Activated CD8-positive, alpha-beta memory T cell treated with anti-CD3 and anti-CD28 coated beads for 48 hours (primary cell): ENCODE measurements at places on chromosomes 4 and X.

DNA sequence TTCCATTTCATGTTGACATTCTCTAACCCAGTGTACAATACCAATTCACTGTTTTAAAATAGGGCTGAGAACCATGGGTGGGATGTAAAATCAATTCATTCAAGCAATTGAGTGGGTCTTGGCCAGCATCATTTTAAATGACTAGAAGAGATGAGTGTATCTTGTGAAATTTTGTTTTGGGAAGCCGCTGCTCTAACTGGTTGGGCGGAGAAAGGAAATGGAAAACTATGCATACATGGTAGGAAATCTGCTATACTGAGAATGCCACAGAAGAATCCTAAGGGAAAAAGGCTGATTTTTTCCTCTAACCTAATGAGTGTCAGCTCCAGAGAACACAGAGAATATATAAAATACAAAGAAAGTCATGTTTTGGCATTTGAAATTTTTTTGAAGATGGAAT is 54.8 kb upstream of the DCLK2 start:
- no peak for DNase-seq

DNA sequence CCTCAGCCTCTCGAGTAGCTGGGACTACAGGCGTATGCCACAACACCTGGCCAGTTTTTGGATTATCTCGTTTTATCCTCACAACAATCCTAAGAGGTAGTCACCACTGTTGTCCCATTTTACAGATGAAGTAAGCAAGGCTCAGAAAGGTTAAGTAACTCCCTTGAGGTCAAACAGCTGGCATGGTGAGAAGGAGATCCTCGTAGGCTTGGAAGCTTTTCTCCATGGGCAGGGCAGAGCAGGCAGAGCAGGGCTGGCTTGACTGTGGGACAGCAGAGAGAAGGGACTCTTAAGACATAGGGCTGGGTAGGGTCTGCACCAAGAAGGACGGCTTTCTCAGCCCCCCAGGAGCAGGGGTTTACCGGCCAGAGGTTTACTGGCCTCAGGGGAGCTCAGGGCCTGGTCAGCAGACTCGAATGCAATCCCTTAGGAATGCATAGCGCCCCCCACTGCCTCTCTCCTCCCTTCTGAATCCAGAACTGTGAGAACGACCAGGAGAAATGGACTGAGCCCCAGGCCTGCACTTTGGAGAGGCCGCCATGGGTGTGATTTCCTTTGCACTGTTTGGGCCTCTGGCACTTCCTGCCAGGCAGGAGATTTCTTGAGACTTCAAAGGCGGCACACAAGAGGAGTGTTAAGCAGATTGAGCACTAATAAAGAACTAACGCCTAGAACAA is 14.0 kb upstream of the CDKN2AIP start:
- DNase-seq: no peak

DNA sequence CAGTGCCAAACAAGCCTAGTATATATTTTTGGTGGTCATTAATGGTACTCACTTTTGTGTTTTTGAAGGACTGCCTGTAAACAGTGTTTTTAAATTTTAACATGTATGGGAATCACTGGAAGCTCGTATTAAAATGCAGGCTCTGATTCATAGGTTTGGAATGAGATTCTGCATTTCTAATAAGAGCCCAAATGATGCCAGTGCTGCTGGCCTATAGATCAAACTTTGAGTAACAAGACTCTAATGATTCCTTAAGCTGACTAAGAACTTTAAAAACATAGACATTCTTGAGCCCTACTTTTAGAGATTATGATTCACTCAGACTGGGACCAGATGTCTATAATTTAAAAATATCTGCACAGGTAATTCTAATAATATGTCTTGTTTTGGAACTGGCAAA is 823.2 kb upstream of the LCORL start:
- no peak for DNase-seq

- DNase-seq: no peak
Observed at GRCh38 chrX:20412871-20413486, 146.3 kb upstream of the RPS6KA3 start.

DNA sequence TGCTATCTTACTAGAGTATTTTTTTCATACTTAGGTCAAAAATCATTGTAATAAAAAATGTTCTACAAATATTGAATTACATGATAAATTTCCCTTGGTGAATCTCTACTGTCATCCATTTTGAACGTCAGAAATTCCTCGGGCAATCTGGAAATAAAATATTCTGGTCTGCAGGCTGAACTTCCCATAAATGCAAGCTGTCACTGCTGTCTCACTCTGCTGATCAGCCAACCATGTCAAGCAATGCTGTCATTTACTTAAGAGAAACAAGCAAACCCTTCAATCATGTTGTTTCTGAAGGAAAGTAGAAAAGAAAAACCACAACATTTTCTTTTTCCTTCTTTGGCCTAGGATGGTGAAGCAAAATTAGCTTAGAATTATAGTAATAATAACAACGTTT is 514.2 kb upstream of the GALNT7 start:
- no peak for DNase-seq

DNA sequence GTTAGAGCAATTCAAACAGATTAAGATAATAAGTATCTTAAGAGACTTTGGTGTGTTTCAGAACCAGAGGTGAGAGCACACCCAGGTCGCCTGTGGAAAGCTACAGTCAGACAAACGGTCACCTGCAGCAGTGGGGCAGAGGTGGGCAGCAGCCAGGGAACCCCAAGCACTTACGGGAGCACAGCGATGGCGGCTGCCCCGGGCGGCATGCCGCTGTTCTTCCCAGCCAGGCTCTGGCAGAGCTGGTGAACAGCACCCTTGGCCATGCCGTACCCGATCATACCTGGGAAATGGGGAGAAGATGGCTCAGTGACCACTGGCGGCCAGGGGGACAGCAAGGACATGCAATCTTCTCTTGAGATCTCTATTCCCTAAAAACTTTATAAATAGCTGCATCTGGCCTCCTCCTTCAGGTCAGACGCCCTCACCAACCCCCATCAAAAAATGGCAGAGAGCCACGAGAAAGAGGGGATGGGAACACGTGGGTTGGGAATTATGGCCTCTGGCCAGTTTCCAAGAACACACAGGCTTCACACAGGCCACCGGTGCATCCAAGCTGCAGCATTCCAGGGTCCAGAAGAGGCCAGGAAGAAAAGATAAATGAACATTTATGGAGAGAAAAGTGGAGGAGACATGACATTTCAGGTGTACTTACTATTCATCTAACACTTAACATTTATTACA is 19.7 kb downstream of the QDPR start:
- no peak for DNase-seq

DNA sequence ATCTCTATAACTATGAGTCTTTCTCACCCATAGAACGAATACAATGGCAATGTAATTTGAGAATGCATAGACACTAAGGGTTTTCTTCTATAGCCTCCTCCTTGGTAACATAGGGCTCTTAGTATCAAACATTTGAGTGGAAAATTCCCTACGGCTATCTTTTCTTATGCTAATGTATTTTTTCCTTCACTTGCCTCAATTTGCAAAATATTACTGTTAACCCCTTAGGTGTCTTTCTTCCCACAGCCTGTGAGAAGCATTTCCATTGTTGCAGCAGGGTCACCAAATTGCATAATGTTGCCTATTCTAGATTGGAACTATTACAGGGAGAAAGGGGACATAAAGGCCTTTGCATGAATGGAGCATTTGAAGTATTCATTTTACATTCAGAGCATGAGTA is 140.5 kb upstream of the RAPGEF2 start:
- DNase-seq: no peak

DNA sequence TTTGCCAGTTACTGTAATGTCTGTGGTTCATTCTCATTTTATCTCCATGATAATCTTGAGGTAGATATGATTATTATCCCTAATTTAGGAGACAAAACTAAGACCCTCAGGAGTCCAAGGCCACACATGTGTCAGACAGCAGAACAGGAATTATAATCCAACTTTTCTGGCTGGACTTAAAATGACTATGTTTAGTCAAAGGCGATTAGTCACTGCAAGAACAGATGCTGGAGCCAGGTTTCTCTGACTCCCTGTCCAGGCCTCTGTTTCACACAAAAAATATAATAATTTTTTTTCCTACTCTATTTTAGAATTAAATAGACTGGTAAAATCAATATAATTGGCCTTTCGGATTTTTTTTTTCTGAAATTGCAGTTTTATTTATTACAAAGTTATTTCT is 56.7 kb upstream of the TMEM131L start:
- no peak for DNase-seq

GRCh38 chr4:6390356-6390755 is 82.1 kb downstream of the PPP2R2C start:
- DNase-seq: no peak

- DNase-seq: no peak
Observed at GRCh38 chr4:159764343-159764952, 661.6 kb downstream of the RAPGEF2 start.

- no peak for DNase-seq
Observed at GRCh38 chr4:91829531-91829930, 474.2 kb upstream of the GRID2 start.

DNA sequence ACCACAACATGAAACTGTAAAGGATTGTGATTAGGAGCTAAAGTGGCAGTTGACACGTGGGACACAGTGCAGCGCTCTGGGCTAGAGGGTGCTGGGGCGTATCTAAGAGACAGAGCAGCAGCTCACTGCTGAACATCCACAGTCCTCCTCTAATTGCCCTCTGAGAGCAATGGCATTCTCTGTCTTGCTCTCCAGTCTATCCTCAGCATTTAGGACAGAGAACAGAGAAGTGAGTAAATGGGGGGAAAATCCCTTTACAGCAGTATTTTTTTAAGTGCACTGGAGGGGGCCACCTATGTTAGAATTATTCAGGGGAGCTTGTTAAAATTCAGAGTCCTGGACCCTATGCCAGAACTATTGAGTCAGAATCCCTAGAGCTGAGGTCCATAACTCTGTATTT is 4.2 kb upstream of the TMEM154 start:
- no peak for DNase-seq

GRCh38 chr4:184662236-184662635 is 12.7 kb downstream of the PRIMPOL start:
- no peak for DNase-seq

GRCh38 chr4:57151481-57151880 is 41.3 kb upstream of the IGFBP7 start:
- no peak for DNase-seq

GRCh38 chr4:9820343-9820742 is 38.9 kb downstream of the DRD5 start:
- DNase-seq: no peak

DNA sequence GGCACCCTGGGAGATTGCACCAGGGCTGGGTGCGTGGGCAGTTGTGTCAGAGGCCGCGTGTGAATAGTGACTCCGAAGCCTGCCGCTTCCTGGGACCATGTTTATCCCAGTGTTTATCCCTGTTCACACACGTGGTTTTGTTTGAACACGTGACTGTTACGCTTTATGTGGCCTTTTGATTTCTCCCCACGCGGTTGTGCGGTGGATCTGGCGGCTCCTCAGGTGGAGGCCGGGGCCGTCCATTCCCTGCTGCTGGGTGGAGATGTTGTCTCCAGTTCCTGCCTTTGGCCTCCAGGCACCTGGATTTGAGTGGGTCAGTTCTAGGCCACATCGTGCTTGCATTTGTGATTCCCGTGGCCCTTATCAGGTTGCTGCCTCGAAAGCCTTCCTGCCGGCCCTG is 35.1 kb downstream of the NELFA start:
- DNase-seq: no peak

GRCh38 chr4:88005076-88005475 is 2.4 kb upstream of the PKD2 start:
- no peak for DNase-seq

DNA sequence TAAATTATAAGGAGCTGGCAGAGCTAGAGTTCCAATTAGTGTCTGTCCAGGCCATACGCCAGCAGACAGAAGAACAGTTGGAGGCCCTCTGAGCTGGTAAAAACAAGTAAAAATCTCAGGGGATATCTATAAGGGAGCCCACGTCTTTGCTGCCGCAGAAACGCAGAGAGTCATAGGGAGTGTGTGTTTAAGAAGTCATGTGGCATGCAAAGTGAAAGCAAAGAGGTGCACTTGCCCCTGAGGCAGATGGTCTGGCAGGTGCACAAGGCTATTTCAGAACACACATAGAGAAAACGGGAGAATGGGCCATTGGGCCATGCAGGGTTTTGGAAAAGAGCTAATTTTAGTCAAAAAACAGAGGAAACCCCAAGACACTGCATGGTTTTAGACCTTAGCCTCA is 92.7 kb downstream of the NAP1L3 start:
- DNase-seq: no peak

DNA sequence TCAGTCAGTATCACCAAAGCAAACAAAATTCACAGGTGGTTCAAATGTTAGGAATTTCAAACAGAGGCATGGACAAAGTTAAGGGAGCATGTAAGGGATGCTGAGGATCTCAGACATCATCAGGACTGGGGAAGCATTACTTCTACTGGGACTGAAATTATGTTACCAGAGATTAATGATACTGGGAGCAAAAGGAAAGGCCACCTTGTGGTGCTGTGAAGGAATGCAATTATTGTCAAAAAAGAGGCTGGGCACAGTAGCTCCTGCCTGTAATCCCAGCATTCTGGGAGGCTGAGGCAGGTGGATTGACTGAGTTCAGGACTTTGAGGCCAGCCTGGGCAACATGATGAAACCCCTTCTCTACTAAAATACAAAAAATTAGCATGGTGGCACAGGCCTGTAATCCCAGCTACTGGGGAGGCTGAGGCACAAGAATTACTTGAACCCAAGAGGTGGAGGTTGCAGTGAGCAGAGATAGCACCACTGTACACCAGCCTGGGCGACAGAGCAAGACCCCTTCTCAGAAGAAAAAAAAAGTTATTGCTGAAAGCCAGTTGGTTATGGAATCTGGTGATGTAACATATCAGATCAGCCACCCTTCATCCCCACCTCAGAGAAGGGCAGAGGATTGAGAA is 954.3 kb downstream of the PCDH7 start:
- no peak for DNase-seq

DNA sequence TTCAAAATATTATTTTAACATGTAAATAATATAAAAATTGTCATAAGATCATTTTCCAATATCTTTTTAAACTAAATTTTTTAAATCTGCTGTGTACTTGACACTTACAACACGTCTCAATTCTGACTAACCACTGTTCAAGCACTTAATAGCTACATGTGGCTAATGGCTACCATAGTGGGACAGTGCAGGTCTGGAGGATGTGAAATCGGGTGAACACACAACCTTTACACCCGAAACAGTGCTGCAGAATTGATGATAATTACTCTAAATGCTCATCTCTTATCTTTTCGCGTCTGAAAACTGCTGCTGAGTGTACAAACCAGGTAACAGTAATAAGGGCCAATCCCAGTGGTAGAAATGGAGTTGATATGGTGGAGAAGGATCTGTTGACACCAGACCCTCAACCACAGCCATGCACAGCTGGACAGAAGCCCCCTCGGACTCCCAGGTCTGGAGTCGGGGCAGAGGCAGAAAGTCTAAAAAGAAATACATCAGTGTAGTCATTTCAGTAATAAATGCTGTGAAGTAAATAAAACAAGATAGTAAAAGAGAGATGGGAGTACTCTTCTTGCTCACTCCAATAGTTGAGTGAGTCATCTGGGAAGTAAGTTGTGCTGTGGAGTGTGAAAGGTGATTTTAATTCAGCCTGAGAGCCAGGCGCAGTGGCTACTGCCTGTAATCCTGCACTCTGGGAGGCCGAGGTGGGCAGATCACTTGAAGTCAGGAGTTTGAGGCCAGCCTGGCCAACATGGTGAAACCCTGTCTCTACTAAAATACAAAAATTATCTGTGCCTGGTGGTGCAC is 150.0 kb downstream of the CBR4 start:
- DNase-seq: no peak
